ENCODE measurements at places on chromosomes 12 and 14. TPM values are rescaled to one million over a fixed set of nuclear protein-coding genes. Genes with fewer than 3 reads are reported as not detected.

SLC25A47 gene
- total RNA-seq = not detected

AGAP2 gene
- total RNA-seq = 0.49 TPM

PXN gene
- 67.2 TPM for total RNA-seq

KRT80 gene
- not detected for total RNA-seq

VCPKMT gene
- 5.7 TPM for total RNA-seq

MYF5 gene
- not detected for total RNA-seq

BAZ2A gene
- 84.3 TPM for total RNA-seq

FAIM2 gene
- not detected for total RNA-seq

GLTP gene
- 22.2 TPM for total RNA-seq

CD27 gene
- not detected for total RNA-seq

OTUB2 gene
- 0.38 TPM for total RNA-seq

NFKBIA gene
- total RNA-seq = 389 TPM

VRK1 gene
- total RNA-seq = 14.8 TPM
